ENCODE measurements at places on chromosomes 1 and 21. TPM values are rescaled to one million over a fixed set of nuclear protein-coding genes. Genes with fewer than 3 reads are reported as not detected.

GRCh38 chr21:41973427-41973831, 19.6 kb upstream of the C2CD2 start:
- peak; percentile 79 for DNase-seq

GJB3 gene
- 11.0 TPM for total RNA-seq

DNA sequence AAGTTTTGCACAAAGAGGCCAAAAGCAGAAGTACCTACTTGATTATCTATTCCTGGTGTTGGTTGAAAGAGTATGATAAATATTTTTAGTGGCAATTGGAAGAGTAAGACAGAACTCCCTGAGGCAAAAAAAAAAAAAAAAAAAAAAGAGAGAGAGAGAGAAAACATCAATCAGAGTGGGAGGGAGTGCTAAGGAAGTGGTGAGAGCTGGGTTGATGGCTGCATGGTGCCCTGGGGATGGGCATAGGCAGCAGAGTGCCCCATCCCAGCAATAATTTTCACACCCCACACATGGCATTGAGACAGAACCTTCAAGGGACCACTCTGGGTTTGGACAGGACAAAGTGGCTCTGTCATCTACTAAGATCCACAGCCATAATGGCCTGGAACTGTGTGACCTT, 59.4 kb upstream of the FAM20B start:
- DNase-seq: no peak

CHD5 gene
- 0.20 TPM for total RNA-seq

DNA sequence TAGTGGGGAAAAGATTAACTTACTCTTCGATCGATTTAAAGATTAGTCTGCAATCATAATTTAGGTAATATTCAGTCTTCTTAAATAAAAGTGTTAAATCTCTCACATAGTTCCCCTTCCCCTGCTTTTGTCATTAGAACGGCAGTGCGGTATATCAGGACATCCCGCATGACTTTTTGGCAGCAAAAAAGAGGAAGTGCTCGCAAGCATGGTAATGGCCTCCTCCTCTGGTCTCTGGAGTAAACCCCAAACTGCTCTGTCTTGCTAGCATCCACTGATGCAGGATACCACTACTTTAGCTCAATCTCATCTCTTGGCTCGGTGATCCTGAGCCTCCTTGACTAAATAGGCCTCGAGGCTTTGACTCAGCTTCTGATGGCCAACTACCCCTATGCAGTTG, 78.7 kb upstream of the VAV3 start:
- no peak for DNase-seq

GRCh38 chr1:10616696-10617095, 141.9 kb downstream of the PEX14 start:
- DNase-seq: no peak

GRCh38 chr1:26961826-26962225, 1.6 kb upstream of the KDF1 start:
- no peak for DNase-seq

PCNX2 gene
- total RNA-seq: 9.8 TPM

GRCh38 chr1:76284842-76285241, 210.3 kb downstream of the ST6GALNAC3 start:
- DNase-seq: no peak

- DNase-seq: peak; percentile 42
Measured at GRCh38 chr21:45640888-45641479, 2.5 kb upstream of the PCBP3 start.

DNA sequence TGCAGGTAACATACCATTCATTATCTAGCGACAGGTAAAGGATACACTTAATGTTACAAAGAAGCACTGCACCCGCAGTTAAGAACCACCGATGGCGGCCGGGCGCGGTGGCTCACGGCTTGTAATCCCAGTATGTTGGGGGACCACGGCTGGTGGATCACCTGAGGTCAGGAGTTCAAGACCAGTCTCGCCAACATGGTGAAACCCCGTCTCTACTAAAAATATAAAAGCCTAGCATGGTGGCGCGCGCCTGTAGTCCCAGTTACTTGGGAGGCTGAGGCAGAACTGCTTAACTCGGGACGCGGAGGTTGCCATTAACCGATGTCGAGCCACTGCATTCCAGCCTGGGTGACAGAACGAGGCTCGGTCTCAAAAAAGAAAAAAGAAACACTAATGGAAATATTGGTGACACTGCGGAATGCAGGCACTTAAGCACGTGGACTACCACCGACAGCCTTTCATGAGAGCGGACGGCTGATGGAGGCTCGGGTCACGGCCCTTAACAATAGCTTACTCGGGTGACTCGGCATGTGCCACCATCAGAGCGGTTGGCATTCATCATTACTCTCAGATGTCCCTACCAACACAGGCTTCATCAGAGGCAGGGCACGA, 542 bp downstream of the GAS5 start:
- DNase-seq: peak; percentile 48

DNA sequence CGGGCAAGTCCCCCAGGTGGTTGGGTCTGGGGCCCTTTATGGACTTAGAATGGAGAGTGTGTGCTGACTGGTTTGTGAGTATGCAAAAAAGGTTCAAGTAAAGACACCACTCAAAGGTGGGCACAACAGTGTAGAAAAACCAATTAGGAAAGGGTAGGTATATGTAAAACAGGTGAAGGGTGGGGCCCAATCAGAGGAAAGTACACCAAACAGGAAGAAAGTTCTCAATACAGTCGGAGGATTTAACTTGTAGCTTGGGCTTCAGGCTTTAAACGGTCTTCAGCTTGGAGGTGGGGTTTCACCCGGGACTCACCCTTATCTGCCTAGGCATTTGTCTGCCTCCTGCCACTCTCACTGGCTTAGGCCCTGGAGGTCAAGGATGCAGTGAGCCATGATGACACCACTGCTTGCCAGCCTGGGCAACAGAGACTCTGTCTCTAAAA, 6.8 kb upstream of the PUM1 start:
- DNase-seq: no peak

PCP4L1 gene
- not detected for total RNA-seq

ETNK2 gene
- 1.6 TPM for total RNA-seq

DNA sequence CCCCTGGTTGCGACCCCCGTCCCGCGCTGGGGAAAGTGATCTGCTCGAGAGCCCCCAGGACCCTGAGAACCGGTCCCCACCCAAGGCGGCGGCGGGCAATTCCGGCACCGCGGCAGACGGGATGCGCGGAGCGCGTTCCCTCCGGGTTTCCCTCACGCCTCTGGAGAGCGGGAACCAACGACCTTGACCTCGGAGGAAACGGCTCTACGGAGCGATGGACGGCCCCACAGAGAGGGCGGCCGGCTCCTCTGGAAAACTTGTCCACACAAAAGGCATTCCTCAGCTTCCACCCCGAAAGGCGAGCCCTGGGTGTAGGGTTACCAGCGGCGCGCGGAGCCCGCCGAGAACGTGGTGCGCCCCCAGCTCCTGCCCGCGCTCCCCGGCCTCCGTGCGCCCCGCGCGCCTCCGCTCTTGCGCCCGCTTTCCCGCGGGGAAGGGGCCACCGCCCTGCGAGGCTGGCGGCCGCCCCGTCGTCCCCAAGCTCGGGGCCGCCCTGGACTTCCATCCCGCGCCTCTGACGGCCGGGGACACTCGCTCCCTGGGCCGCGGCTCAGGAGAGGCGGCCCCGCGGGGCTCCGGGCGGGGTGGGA, 391 bp upstream of the KIAA1614 start:
- peak; percentile 25 for DNase-seq

MRAP gene
- total RNA-seq: not detected

DNA sequence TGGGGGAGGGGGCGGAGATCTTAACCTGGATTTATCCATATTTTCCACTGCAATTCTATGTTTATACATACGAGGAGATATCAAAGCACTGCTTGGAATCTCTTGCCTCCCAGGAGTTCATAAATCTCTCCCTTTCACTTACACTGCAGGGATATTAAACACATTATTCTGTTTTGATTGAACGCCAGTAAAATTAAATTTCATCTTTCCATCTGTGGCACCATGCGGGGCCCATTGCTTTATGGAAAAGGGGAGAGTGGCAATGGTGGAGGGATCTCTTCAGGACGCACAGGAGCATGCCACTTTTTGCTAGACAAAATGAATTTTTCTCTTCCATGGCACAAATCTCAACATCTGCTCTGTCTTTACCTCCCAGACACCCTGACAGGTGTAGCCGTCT, 648.0 kb upstream of the PLXNA2 start:
- no peak for DNase-seq

DNA sequence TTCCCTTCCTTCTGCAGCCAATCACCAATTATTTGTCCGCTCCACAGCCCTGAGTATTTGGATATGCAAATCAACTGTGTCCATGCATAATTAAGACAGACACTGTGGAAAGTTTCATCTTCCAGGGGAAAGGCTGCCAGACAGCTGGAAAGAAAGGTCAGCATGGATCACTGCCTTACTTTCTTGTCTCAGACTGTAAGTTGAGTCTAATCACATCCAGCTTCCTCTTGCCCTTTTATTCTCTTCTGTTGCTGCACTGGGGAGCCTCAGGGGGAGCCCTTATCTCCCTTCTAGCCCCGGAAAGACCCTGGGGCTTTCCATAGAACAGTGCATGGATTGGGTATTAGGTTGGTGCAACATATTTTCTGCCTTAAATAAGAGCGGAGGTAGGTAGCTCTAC, 182.9 kb downstream of the OMA1 start:
- DNase-seq: no peak

- no peak for DNase-seq
Measured at GRCh38 chr1:217363319-217363718, 267.6 kb downstream of the GPATCH2 start.

DNA sequence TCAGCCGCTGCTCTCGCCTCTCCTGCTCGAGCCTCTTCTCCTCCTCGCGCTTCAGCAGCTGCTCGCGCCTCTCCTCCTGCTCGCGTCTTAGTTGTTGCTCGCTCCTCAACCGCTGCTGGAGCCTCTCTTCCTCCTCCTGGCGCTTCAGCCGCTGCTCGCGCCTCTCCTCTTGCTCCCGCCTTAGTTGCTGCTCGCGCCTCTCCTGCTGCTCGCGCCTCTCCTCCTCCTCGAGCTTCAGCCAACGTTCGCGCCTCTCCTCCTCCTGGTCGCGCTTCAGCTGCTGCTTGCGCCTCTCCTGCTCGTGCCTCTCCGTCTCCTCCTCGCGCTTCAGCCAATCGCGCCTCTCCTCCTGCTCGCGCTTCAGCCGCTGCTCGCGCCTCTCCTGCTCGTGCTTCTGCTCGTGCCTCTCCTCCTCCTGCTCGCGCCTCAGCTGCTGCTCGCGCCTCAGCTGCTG, 3.7 kb downstream of the TCHH start:
- DNase-seq: no peak

GRCh38 chr21:45522986-45523385, 19.3 kb downstream of the SLC19A1 start:
- peak; percentile 14 for DNase-seq

GRCh38 chr1:222084996-222085395, 343.1 kb upstream of the DUSP10 start:
- DNase-seq: no peak

JAK1 gene
- 117 TPM for total RNA-seq

DNA sequence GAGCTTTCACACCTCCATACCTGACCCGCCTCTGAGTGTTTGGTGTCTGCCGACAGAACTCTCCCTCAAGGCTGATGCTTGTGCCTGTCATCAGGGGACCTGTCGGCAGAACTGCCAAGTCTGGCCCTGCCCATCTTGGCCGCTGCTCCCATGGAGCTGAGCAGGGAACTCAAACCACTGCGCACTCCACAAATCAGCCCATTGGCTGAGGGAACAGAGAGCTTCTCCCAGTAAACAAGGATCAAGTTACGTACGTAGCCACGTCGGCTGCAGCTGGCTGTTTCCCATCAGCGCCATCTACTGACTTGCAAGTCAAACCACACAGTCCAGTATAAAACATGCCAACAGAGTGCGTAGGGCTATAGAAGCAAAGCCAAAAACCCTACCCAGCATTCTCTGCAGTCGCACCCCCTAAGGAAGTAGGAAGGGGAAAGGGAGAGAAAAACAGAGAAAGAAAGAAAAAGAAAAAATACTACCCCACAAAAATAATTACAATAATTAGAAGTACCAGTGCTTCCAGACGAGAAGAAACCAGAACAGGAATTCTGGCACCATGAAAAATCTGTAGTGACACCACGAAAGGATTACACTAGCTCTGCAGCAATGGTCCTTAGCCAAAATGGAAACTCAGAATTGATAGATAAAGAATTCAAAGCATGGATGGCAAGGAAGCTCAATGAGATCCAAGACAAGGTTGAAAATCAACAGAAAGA, 13.1 kb downstream of the KRTAP13-1 start:
- DNase-seq: peak; percentile 46
